H9 (cell line): ENCODE measurements at places on chromosomes 16 and 17.

GRCh38 chr16:87303431-87303930, 13.7 kb downstream of the C16orf95 start:
- no peak for DNase-seq

- no peak for DNase-seq
Measured at GRCh38 chr17:62572888-62573401, 54.5 kb upstream of the MRC2 start.

DNA sequence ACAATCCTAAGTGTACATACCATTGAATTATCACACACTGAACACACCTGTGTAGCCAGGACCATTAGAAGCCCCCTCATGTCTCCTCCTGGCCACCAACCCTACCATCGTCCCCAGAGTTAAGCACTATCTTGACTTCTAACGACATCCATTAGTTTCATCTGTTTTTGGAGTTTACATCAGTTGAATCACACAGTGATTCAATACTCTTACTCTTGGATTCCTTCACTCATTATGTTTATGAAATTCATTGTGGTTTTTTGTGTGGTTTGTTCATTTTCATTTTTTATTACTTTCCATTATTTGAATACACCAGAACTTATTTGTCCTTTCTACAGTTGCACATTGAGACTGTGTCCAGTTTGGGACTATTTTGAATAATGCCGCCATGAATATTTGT, 13.6 kb downstream of the DRC7 start:
- no peak for DNase-seq

DNA sequence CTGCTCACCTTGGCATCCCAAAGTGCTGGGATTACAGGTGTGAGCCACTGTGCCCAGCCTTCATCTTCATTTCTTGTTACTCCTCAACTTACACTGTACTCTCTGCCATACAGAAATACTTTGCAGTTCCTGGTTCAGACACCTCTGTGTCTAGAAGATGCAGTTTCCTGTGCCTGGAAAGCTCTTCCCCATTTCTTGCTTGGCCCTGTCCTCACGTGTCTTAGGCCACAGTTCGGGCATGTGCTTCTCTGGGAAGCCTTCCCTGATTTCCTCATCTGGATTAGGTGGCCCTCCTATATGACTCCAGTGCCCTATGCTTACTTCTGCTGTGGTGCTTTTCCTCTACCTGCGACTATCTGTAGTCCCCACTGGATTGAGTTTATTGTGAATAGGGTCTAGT, 26.5 kb upstream of the CDR2 start:
- DNase-seq, result no peak

GRCh38 chr17:66451188-66452149, 149.1 kb downstream of the PRKCA start:
- DNase-seq, result peak; percentile 81

GRCh38 chr16:85557083-85557970, 55.8 kb upstream of the GSE1 start:
- DNase-seq, result no peak

- DNase-seq, result no peak
Measured at GRCh38 chr17:80919331-80920311, 72.0 kb upstream of the CHMP6 start.

GRCh38 chr16:15972046-15972868, 22.8 kb downstream of the ABCC1 start:
- no peak for DNase-seq

DNA sequence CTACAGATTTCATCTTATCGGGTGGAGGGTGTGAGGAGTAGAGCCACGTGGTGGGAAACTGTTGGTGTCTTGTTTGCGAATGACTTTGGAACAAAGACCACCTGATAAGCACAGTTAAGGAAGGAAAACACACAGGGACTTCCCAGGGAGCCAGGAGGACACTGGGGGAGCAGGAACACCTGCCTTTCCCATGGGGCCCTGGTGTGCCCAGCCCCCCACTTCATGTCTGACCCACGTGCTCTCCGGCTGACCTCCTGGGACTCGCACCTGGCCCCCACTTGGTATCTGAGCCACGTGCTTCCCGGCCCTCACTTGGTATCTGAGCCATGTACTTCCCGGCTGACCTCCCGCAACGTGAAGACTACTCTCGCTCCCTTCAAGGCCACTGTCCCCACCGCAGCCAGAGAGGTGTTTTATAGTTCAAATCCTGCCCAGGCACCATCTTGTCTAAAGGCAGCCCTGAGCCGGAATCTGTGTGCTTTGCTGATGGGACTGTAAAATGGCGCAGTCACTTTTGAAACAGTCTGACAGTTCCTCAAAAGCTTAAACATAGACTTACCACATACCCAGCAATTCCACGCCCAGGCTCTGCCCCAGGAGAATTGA, 5.4 kb upstream of the CSNK1D start:
- DNase-seq, result no peak

DNA sequence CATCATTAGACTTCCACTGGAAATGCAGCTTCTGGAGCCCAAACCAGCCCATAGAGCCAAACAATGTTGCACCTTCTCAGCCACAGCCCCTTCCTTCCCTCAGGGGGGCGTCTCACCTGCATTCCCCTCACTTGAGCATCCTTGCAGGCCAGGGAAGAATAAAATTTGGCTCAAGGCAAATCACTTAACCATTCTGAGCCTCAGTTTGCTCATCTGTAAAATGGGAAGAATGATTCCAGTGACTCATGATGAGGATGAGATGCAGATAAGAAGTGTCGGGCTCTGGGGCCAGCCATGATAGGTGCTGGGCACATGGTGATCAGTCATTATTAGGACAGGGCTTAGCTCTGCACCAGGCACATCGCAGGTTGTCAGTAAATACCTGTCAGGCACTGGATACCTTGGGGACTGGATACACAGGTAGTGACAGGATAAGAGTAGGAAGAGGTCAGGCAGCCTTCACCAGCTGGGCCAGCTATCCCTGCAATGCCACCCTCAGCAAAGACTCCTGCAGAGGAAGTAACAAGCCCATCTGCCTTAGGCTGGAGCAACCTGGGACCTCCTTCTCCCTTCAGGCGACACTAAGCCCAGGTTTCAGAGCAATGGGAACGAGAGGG, 208.0 kb upstream of the TNRC6C start:
- DNase-seq, result no peak
